ENCODE measurements at places on chromosomes 2 and 18. TPM values are rescaled to one million over a fixed set of nuclear protein-coding genes. Genes with fewer than 3 reads are reported as not detected.

DNA sequence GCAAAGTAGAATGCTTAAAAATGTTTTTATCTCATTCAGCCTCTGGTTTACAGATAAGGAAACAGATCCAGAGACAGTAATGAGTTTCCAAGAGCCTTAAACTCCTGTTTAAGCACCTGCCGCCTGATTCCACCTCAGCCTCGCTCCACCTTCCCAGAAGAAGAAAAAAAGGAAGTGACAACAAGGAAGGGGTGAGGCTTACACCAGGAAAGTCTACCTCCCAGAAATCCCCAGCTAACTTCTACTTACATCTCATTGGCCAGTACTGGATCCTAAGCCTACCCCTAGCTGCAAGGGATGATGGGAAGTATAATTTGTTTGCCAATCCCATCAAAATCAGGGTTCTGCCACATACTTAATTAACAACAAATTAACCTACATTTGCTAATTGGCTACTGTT lies 15.3 kb upstream of the ARID5A start:
- DNase-seq: no peak

Gene SERPINB2
- total RNA-seq: not detected

Gene DPP4
- 1.6 TPM for total RNA-seq

Gene LIPG
- total RNA-seq: 32.4 TPM
